ENCODE measurements at places on chromosomes 2 and 18.

DNA sequence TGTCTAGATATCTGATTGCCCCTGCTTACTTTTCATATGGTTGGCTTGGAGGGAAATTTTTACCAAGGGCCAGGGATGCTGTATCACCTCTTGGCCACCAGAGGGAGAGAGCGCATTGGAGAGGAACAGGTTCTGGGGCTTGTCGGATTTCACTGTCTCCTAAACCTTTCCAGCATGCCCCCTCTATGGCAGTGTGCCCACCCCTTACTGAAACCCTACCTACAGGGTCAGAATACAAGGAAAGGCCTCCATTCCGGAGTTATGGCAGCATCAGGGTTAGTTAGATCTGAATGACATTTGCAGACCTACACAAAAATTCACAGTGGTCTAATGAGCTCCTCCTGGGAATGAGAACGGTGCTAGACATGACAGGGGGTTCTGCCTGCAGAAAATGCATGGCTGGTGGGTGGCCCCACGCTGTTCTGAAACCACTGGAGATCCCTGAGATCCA lies 5.8 kb downstream of the SLC14A2 start:
- peak; percentile 45 for DNase-seq

GRCh38 chr18:70553936-70554260 lies 265.1 kb downstream of the SOCS6 start:
- no peak for DNase-seq

- DNase-seq: no peak
Measured at GRCh38 chr2:235721625-235722024, 227.8 kb downstream of the AGAP1 start.

DNA sequence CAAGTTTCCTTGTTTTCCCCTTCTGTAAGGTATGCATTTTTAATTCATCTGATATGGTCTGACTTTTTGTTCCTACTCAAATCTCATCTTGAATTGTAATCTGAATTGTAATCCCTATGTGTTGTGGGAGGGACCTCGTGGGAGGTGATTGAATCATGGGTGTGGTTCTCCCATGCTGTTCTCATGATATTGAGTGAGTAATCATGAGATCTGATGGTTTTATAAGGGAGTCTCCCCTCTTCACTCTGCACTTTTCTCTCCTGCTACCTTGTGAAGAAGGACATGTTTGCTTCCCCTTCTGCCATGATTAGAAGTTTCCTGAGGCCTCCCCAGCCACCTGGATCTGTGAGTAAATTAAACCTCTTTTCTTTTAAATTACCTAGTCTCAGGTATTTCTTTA lies 476.1 kb downstream of the LPIN1 start:
- no peak for DNase-seq

DNA sequence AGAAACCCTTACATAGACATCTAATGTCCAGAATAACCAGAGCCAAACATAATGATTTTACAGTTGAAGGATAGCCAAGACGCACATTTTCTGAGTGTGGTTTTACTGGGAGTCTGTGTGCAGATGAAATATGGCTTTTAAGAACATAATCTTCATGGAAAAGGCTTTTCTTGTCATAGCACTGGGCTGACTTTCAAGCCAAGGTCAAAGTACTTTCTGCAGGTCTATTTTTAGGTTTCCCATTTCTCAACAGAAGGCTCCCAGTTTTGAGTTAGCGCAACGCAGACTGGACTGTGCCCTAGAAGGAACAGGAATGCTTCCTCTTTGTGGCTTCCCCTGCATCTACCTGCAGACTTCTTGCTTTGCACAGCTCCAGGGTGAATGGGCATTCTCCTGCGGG lies 92.3 kb upstream of the UPP2 start:
- no peak for DNase-seq

DNA sequence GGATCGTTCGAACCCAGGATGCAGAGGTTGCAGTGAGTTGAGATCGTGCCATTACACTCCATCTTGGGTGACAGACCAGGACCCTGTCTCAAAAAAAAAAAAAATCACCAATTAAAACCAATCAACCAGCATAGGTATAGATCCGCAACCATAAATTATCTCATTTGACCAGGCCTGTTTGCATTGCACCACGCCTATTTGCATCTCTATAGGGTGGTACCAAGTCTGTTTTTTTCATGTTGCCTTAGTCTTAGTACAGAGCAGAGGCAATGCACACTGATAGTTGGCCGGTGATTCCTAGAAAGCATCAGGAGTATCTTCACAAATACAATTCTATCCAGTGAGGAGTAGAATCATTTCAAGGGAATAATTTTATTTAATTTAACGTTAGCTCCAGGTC lies 9.3 kb upstream of the NPC1 start:
- no peak for DNase-seq

- DNase-seq: no peak
Measured at GRCh38 chr2:15595936-15596335, 4.3 kb downstream of the DDX1 start.

- DNase-seq: no peak
Measured at GRCh38 chr2:65647249-65647842, 214.9 kb upstream of the SPRED2 start.

DNA sequence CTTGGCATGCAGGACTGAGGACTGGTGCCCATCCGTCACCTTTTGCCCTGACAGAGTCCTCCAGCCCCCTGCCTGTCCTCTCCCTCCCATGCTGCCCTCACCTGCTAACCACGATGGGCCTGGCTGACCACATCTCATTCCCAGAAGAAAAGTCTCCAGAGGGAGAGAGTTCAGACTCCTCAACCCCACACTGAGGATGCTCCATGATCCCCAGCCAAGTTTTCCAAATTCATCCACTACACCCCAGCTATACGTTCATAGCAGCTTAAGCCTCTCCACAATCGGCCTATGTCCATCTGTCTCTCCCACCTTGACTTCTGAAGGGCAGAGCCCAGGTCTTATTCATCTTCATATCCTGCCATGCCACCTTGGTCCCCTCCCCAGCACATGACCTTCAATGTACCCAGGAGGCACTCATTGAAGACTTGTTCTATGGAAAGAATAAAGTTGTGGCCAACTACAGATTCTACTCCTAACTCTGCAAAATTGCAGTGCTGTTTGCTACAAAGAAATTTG lies 115.6 kb upstream of the ID2 start:
- DNase-seq: no peak

- DNase-seq: no peak
Measured at GRCh38 chr2:241001413-241002274, 3.2 kb downstream of the SNED1 start.

DNA sequence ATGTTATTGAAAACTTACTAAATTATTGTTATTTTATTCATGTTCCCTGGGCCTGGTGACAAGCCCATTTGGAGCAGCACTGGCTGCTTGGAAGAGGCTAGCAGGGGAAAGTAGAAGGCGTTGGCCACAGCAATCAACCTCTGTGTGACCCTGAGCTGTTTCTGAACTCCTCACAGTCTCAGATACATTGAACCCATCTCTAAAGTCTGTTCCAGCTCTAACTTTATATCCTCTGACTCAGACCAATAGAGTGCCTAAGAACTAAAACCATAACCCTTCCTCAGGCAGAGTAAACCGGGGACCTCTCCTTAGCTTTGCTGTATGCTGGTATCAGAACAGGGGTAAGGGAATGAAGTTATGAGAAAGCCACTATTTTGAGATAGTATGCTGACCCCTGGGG lies 96.4 kb upstream of the NOL4 start:
- DNase-seq: no peak

- no peak for DNase-seq
Measured at GRCh38 chr2:110146945-110147332, 31.3 kb upstream of the MALL start.

DNA sequence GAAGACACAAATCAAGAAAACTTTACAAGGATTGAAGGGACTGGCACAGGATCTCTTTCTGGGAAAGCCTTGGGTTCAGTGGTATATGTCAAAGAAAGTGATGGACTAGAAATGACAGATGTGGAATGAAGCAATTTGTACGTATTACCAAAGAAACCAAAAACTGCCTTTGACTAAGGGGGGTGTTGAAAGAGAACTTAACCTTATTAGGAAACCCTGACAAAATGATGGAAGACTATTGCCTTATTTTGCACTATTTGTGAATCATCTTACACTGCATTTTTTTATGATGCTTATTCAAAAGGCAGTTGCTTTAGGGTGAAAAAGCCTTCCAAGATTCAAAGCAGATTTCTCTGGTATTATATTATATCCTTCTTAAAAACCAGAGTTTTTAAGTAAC lies 4.0 kb downstream of the TSGA10 start:
- no peak for DNase-seq

DNA sequence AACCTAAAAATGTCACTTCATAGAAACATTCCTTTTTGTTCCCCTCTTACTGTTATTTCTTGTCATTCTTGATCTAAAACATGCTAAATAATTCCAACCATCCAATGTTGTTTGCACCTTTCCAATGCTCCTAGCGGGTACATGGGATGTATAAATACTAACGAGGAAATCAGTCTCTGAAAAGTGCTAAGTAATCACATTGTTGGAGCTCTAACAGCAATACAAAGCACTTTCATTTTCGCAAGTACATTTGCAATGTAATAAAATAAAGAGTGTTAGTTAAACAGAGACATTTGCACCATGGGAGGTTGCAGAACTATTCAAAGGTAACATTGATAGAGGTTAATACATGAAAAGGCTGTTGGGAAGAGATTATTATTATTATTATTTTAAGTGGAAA lies 286.2 kb upstream of the ACVR2A start:
- no peak for DNase-seq

- DNase-seq: no peak
Measured at GRCh38 chr2:133976659-133977058, 277.2 kb upstream of the MGAT5 start.

GRCh38 chr18:54135216-54135615 lies 89.3 kb downstream of the MBD2 start:
- no peak for DNase-seq

DNA sequence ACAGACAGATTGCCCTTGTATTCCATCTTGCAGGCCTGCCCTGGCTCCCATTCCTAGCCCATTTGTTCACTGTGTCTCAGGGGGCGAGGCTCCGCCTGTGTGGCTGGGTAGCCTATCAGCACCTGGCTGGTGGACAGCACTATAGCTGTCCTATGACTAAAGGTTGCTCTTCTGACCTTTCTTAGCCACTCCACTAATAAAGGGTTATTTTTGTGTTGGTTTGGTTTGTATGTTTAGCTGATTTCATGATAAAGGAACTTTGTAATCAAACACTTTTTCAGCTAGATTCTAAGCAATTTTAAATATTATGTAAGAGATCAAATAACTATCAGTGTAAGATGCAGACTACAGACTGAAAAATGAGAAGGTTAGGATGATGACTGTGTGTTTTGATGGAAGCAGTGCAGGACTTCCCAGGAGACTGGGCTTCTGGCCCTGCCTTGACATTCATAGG lies 72.2 kb downstream of the CRIM1 start:
- no peak for DNase-seq

GRCh38 chr2:217162533-217162932 lies 302.7 kb upstream of the TNP1 start:
- peak; percentile 20 for DNase-seq

DNA sequence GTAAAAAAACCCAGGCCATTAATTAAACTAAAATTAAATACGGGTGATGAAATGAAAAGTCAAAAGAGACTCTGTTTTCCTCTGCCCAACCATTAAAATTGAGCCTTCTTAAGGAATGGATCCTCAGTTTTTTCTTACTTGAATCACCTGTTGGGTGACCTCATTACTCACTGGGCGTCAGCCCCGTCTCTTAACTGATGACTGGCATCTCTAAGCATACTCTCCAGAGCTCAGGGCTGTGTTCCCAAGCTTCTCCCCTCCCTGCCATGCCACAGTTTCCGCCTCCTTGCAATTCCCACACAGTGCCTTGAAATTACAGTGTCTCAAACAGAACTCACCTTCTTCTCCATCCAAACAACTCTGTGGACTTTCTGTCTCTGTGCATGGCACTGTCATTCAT lies 421.1 kb upstream of the CELF4 start:
- DNase-seq: no peak

DNA sequence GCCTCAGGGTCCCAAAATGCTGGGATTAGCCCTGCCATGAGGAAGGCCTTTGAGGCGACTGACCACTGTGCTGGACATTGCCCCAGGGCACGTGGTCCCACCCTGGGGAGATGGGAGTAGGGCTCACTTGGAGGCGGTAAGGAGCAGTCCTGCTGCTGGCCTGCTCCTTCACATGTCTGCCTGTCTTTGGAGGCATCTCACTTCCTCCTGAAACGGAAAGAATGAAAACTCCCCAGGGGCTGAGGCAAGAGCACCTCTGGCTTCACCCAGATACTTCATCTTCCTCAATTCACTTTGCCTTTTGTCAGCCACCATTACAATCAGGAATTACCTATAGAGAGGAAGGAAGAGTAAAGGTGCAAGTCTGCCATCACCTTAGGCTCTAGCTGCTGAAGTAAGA lies 59.9 kb upstream of the GATA6 start:
- no peak for DNase-seq

DNA sequence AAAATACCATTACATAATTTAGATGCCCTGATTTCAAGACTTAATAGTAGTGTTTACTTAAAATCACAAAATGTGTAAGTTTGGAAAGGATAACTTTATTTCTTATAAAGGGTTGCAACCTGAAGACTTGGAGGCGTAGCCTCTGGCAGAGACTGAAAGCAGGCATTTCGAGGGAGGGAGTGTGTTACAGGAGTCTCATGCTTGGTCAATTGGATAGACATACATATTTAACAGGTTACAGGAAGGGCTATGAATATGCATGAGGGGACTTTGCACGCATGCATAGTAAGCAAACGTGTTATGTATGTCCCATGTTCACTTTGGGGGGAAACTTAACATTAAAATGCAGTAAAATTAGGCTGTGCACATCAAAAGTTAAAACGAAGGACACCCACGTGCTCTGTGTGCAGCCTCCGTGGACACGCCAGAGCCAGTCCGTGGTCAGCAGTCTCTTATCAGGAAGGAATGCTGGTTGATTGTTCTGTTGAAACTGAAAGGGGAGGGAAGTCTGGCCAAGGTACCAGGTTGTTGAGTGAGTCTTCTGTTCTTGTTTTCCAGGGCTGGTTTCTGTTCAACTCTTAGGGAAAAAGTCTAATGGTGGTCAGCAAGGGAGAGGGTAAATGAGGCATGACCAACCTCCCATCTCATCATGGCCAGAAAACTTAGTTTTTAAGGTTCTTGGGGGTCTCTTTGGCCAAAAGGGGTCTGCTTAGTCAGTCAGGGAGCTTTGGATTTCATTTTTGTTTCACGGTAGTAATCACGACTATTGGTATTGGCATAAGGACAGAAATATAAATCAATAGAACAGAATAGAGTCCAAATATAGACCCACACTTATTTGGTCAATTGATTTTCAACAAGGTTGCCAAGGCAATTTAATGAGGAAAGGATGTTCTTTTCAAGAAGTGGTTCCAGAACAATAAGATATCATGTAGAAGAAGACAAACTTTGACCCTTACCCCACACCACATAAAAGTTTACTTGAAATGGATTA lies 121.9 kb downstream of the MCFD2 start:
- no peak for DNase-seq

- no peak for DNase-seq
Measured at GRCh38 chr2:212228743-212229171, 309.8 kb downstream of the ERBB4 start.

DNA sequence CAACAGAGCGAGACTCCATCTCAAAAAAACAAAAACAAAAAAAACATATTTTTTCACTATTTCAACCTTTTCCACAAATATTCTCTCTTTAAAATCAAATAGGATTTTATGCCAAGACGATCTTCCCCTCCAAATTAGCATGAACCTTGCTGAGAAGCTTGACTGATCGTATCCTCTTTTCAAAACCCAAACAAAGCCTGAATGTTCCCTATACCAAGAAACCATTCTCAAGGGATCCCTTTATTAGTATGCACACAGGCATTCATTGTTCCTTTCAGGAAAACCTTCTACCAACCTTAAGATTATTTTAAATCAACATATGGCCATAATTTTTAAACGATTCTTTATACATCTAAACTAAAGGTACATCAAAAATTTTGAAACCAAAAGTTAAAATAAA lies 6.3 kb downstream of the SPIRE1 start:
- no peak for DNase-seq

All from K562 (cell line).